ENCODE measurements at places on chromosomes 4 and X.

- no peak for DNase-seq
- H3K4me3 ChIP-seq = no peak overlapping the region
- H3K4me1 ChIP-seq = peaks cover 7% of the 10 kb centered on the region
- H3K27ac ChIP-seq = peak overlapping the region; percentile 91
- peaks cover 33% of the 10 kb centered on the region for H3K36me3 ChIP-seq
Observed at GRCh38 chr4:6834867-6835266, 52.3 kb downstream of the KIAA0232 start.

- no peak for DNase-seq
- no peaks in the 10 kb centered on the region for H3K4me1 ChIP-seq
- H3K27me3 ChIP-seq = no peaks in the 10 kb centered on the region
- H3K4me3 ChIP-seq = no peak overlapping the region
- H3K36me3 ChIP-seq = no peaks in the 10 kb centered on the region
Observed at GRCh38 chr4:24065974-24066373, 176.1 kb upstream of the PPARGC1A start.

DNA sequence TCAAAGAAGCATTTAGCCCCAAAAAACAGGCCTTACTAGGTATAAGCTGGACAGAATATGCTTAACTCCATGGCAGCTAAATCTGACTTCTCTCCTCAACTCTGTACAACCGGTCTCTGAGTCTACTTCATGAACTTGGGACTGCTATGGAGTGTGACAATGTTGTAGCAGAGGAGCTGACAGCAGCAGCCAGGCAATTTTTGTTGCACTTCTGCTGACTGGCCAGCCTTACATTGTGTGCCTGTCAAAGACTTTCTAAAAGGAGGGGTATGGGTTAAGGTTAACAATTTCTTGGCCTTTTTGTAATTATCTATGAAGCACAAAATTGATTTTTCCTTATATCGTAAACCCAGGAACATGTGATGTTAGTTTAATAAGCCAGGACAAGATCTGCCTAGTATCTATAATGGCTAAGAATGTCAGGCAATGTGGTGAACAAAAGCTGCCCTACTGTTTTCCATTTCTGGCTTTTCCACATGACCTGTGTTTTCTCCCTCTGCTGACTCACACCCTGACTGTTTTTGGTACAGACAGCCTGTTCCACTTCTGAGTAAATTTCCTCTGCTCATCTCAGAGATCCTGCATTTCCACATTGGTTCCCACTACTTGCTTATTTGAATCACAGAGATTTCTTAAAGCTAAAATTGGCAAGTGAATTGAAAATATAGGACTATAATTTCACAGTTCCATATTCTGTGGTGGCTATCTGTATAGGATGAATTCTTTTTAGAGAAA lies 9.3 kb downstream of the NOX1 start:
- no peak overlapping the region for H3K27ac ChIP-seq
- H3K27me3 ChIP-seq = no peaks in the 10 kb centered on the region
- no peak for DNase-seq

- no peak overlapping the region for H3K4me3 ChIP-seq
- H3K27ac ChIP-seq = no peak overlapping the region
- no peaks in the 10 kb centered on the region for H3K36me3 ChIP-seq
- no peak for DNase-seq
- H3K4me1 ChIP-seq = no peaks in the 10 kb centered on the region
- H3K27me3 ChIP-seq = peaks cover 22% of the 10 kb centered on the region
Observed at GRCh38 chr4:44652002-44652401, 577 bp upstream of the YIPF7 start.

DNA sequence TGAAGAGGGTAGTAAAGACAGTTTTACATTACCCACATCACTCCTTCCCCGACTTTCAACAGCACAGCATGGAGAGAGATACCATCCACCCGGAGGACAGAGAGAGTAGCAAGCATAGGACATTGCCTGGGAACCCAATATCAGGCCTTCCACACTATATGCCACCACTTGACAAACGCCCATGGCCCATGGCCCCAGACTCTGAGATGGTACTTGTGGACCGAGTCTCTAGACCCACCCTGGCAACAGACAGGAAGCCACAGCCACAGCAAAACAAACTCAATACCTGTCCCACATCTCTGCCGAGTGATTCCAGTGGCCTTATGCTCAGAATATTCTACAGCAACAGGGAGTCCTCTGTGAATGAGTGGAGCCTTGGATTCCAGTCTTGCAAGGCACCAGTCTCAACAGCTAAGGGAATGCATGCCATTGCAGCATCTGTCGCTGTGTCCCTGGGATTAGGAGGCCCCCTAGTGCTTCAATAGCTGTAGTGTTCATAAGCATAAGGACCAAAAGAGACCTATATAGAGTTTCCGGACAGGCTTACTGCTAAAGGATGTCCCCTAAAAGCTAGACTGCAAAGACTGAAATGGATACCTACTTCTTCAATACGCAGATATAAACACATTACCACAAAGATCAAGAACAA lies 14.7 kb upstream of the CT55 start:
- no peak overlapping the region for H3K4me3 ChIP-seq
- no peaks in the 10 kb centered on the region for H3K4me1 ChIP-seq
- no peak for DNase-seq

DNA sequence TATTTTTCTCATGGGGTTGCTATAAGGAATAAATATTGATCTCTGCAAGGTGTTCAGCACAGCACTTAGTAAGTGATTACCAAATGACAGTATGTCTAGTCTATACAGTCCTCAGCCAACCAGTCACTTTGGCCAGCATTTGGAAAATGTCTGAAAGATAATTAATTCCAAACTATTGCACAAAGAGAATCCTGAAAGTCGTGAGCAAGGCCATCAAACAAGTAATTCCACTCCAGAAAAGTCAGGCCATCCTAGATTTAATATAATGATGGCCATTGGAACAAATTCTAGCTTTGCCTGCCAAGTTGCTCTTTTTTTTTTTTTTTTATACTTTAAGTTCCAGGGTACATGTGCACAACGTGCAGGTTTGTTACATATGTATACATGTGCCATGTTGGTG lies 96.6 kb downstream of the SHROOM3 start:
- no peaks in the 10 kb centered on the region for H3K27me3 ChIP-seq
- peaks cover 17% of the 10 kb centered on the region for H3K4me1 ChIP-seq
- DNase-seq = no peak
- no peak overlapping the region for H3K4me3 ChIP-seq

DNA sequence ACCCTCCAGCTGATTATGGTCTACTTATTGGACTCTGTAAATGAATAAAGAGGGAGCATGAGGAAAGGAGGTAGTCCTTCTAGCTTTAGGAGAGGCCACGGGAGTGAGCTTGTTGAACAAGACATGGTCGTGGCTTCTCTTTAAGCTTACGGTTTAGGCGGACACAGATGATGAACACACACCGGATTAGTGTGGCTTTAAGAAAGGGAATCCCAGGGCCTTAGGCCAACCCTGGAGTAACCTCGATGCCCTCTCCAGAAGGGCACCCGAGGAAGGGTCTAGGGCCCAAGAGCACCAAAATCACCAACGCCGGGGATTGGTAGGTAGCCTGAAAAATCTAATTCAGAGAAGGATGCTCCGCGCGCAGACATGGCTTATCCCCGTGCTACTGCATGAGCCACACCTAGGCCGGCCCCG lies 39.4 kb downstream of the ERVMER34-1 start:
- H3K27ac ChIP-seq = peak overlapping the region; percentile 58
- H3K4me1 ChIP-seq = peaks cover 28% of the 10 kb centered on the region
- peak overlapping the region; percentile 83 for H3K4me3 ChIP-seq
- H3K36me3 ChIP-seq = peaks cover 32% of the 10 kb centered on the region
- peaks cover 7% of the 10 kb centered on the region for H3K27me3 ChIP-seq
- DNase-seq = no peak

DNA sequence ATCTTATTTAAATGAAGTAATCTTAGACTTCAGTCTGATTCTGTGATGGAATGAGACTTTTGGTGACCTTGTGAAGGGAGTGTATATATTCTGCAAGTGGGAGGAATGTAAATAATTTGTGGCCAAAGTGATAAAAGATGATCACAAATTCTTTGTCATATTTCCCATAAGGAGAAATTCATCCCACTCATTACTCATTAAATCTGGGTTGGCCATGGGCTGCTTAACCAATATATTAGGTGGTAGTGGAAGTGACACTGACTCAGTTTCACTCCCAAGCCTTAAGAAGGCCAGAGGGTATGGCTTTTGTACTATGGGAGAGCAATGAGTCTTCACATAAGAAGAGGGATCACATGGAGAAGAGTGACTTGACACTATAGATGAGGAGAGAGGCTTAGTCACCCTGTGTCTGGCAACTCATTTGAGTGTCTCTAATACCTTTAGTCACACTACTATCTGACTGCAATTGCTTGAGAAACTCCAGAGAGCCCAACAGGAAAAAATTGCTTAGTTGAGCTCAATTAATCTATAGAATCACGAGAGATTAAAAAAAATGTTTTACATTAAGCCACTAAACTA lies 408.2 kb upstream of the PITX2 start:
- no peaks in the 10 kb centered on the region for H3K4me1 ChIP-seq
- DNase-seq = no peak
- H3K36me3 ChIP-seq = no peaks in the 10 kb centered on the region
- no peak overlapping the region for H3K27ac ChIP-seq
- H3K27me3 ChIP-seq = no peaks in the 10 kb centered on the region
- H3K4me3 ChIP-seq = no peak overlapping the region

- no peaks in the 10 kb centered on the region for H3K27me3 ChIP-seq
- no peak for DNase-seq
- H3K36me3 ChIP-seq = no peaks in the 10 kb centered on the region
- peaks cover 24% of the 10 kb centered on the region for H3K4me1 ChIP-seq
Observed at GRCh38 chrX:129108936-129109335, 414.4 kb downstream of the SMARCA1 start.

DNA sequence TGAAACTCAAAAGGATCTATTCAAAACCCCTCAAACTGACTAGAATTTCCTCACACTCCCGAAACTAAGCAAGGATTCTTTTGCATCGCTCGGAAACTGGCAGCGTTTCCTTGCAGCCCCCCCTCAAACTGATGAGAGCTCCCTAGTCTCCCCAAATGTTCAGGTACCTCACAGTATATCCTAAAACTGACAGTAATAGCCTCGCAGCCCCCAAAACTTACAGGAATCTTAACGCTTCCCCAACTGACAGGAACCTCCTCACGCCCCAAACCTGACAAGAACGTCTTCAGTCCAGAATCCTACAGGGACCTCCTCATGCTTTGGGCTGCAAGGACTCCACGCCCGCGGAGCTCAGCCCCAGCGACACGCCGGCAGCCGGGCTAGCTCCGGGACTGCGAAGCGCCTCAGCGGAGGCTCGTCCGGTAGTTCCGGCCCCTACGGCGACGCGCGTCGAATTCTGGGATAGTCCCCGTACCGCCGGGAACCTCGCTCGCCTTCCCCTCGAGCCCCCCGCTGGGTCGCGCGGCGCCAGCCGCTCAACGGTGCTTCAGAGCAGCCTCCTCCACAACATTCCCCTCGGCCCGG lies 640 bp downstream of the PHF8 start:
- peak overlapping the region; percentile 99 for H3K27ac ChIP-seq
- H3K4me3 ChIP-seq = peak overlapping the region; percentile 97
- no peaks in the 10 kb centered on the region for H3K36me3 ChIP-seq
- peaks cover 10% of the 10 kb centered on the region for H3K4me1 ChIP-seq
- DNase-seq = peak; percentile 75

DNA sequence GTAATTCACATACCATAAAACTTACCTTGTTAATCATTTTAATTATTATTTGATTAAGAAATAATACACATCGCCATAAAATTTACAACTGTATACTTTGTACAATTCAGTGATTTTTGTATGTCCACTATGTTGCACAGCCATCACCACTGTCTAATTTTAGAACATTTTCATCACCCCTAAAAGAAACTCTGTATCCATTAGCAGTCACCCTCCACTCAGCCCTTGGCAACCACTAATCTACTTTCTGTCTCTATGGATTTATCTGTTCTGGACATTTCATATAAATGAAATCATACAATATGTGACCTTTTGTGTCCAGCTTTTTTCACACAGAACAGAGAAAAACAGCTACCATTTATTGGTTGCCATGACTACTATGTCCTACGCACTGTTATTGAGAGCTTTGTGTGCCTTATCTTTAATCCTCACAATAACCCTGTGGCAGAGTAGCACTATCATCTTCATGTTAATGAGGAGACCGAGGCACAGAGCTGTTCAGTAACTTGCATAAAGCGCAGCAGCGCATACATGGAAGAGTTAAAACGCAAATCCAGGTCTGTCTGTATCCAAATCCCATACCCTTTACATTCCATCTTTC lies 64.6 kb upstream of the PAGE1 start:
- H3K27ac ChIP-seq = no peak overlapping the region
- no peaks in the 10 kb centered on the region for H3K36me3 ChIP-seq
- H3K27me3 ChIP-seq = no peaks in the 10 kb centered on the region
- no peak for DNase-seq
- no peak overlapping the region for H3K4me3 ChIP-seq

- H3K4me1 ChIP-seq = peaks cover 38% of the 10 kb centered on the region
- no peak for DNase-seq
- H3K4me3 ChIP-seq = no peak overlapping the region
- no peaks in the 10 kb centered on the region for H3K36me3 ChIP-seq
- H3K27me3 ChIP-seq = no peaks in the 10 kb centered on the region
Observed at GRCh38 chr4:4480685-4481398, 61.0 kb downstream of the STX18 start.

DNA sequence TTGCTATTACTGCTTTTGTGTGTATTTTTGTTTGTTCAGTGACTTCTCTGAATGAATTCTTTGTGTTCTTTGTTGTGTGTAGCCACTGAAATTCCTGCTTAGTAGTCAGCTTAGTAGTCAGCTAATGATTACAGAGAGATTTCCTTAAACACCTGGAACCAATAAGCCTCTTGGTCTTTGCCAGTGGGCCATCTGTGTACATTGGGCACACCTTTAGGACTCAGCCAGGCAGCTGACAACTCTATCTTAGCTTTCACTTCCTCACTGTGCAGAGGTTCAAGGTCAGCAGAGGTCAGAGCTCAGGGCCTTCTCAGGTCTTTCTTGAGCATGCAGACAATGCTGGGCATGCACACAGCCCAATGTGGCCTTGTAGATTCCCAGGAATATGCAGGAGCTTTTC lies 59.3 kb downstream of the RWDD4 start:
- no peak overlapping the region for H3K27ac ChIP-seq
- H3K27me3 ChIP-seq = peaks cover 8% of the 10 kb centered on the region
- H3K36me3 ChIP-seq = no peaks in the 10 kb centered on the region

DNA sequence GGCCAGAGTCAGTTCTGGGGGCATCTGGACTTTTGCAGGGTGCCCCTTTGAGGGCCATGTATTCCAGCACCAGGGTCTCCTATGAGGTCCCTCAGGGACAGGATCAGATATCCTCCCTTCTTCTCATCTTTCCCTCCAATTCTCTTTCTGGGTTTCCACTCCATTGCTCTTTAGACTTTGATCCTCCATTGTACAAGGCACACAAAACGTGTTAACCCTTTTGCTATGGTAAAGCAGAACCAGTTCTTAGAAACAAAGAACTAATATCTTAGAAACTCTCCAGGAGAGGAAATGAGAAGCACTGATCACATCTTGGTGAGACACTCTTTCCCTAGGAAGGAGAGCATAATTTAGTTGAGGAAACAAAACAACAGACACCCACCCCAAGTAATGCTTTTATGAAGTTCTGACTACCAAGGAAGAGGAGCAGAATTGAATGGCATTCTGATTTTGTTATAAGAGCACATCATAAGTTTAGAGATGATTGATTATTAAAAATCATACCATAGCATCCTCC lies 200.7 kb upstream of the NPY2R start:
- H3K36me3 ChIP-seq = no peaks in the 10 kb centered on the region
- no peak for DNase-seq
- no peaks in the 10 kb centered on the region for H3K4me1 ChIP-seq
- no peak overlapping the region for H3K27ac ChIP-seq
- H3K4me3 ChIP-seq = no peak overlapping the region
